Activated CD4-positive, CD25-positive, alpha-beta regulatory T cell (primary cell): ENCODE measurements at places on chromosomes 11 and 22.
A peak's percentile ranks its signal among the peaks of the same experiment; 100 is the strongest.

GRCh38 chr11:72840780-72841179, 26.6 kb downstream of the ATG16L2 start:
- DNase-seq = no peak

- no peak for DNase-seq
These were observed 66.1 kb upstream of the OR5AN1 start for GRCh38 chr11:59292611-59293010.

- DNase-seq = no peak
These were observed at the start of gene KCNQ1 for GRCh38 chr11:2444821-2445745. TSS of gene KCNQ1 (plus strand) at chr11:2445008. CDS start at chr11:2445099, 91 bp downstream.

DNA sequence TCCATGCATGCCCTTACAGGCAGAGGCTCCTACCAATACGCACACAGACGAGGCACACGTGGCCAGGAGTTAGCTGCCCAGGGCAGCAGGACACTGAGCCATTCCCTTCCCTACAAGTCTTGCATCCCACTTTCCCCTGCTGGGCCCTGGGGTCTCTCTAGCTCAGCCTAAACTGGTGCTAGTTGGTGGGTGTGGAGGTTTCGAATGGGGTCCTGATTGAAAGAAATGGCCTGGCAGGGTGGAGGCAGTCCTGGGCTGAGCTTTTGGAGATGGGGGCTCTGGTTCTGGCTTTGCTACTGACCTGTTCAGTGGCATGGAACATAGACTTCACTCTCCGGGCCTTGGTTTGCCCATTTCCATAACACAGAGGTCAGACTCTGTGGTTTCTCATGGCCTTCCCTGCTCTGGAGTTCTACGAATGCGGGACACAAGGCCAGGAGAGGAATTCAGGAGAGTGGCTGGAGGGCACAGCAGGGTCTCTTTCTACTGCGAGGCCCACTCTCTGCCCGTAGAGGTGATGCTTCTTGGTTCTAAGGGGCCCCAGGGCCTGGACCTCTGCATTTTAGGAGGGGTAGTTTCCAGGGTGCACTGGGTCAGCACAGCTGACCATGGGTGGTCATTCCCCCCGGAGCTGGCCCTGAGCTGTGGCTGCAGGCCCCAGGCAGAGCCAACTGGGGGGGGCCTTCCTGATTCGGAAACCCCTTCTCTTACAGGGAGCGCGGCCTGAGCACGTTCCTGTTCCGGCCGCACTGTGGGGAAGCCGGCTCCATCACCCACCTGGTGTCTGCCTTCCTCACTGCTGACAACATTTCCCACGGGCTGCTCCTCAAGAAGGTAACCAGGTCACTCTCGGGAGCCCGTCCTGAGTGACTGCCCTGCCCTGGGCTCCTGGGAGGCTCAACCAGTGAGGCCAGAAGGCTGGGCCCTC, 40.0 kb downstream of the RNF141 start:
- no peak for DNase-seq

- DNase-seq = no peak
These were observed 22.6 kb downstream of the GDPD4 start for GRCh38 chr11:77278595-77279506.

DNA sequence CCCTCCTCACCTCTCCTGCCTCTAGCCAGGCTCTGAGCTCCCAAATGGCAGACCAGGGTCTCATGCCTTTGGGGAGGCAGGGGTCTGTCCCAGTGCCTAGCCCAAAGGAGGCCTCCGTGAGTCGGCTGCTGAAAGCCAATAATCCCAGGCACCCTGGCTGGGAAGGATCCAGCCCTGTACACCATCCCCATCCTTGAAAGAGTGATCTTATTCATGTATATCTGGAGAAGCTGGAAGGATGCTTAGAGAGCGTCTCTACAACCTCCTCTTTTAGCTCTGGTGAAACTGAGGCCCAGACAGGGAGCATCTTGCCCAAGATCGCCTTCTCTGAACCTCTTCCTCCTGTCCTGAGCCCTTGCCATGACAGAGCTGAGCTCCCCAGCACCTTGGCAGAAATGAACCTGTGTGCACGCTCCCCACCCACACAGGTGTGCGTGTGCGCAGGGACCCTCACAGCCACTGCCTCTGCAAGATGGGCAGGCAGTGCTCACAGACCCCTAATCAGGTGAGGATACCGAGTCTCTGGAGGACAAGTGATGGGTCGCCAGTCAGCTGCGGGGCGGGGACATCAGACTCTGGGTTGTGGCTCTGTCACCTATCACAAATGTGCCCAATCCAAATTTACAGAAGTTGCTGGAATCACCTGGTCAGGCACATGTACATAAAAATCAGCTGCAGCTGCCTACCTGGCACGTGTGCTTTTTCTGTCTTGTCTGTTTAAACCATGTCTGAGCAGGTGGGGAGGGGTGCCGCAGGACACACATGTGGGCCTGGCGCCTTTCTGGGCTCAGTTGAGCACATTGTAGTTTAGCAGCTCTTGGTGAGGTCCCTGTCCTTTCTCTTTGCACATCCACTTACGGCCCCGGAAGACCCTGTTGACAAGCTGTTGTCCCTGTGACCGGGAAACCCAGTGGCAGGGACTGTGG, 49.3 kb upstream of the WNT7B start:
- DNase-seq = no peak

- DNase-seq = no peak
These were observed at the start of gene LMO2 for GRCh38 chr11:33891714-33892327. TSS of gene LMO2 (minus strand) at chr11:33892076. CDS start at chr11:33869716, 22,360 bp downstream.

GRCh38 chr11:15208378-15209222, 93.9 kb downstream of the INSC start:
- DNase-seq = peak; percentile 60

DNA sequence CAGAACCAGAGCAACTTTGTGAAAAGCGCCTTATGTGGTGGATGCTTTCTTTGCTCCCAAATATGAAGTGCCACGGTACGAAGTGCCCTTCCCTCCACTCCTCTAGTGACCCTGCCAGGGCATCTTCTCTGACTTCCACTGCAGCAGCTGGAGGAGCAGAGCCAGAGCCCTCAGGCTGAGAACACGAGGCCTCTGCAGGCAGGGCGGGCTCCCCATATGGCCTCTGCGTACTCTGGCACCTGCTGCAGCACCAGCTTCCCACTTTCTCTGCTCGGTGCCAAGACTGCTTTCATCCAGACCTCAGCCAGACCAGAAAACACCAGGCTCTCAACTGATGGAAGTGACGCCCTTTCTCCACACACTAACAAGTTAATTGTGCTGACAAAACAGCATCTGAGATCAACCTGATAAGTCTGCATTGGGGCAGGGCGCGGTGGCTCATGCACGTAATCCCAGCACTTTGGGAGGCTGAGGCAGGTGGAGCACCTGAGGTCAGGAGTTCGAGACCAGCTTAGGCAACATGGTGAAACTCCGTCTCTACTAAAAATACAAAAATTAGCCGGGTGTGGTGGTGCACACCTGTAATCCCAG, 12.8 kb downstream of the UFD1 start:
- DNase-seq = no peak

GRCh38 chr11:23336961-23337360, 476.7 kb upstream of the CCDC179 start:
- no peak for DNase-seq

DNA sequence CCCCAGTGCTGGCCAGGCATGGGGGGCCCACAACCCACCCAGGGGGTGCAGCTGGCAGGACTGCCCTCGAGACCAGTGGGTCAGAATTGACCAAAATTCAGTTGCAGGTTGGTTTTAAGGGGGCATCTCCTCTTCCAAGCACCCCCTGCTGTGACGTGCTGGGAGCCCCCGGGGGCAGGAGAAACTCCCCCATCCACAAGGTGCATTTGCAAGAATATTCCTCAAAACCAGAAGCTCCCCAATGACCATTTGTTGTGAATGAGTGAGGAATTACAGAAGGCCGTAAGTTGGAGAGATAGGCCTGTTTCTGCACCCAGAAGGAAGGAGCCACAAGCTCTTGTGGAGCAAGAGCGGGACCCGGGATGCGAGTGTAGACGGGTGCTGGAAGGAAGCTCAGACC, 414.5 kb downstream of the BRD1 start:
- DNase-seq = no peak

DNA sequence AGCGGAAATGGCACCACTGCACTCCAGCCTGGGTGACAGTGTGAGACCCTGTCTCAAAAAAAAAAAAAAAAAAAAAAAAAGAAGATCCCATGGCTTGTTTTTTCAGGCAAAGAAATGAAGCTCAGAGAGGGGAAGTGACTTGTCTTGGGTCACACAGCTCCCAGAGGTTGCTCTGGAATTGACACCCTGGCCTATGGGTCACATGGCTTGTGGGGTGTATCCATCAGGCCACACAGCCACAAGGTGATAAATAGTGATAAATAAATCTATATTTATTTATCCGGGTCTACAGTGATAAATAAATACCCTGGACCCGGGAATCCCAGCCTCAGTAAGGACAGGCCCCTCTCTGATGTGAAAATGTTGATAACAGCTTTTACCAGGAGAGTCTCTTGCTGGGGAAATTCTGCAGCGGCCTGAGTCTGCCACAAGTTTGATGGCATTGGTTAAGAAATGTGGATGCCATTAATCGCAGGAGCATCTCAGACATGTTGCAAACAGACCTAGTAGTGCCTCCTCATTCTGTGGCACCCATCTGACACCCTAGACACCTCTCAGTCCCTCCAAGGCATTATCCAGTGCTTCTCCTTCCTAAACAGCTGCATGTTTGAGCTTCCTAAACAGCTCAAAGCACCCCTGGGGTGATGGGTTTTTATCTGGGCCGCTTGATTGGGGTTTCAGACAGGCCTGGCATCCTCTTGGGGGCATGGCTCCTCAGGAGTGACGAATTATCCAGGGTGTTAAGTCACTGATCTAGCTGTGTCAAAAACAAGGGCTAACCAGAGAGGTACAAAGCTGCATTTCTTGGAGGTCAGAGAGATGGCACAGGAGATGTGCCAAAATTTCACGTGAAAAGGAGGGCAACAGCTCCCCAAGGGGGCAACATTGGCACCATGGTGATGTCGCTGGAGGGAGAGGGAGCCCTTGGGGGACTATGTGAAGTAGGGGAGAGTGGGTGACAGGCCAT, 1.9 kb upstream of the EMID1 start:
- DNase-seq = no peak

DNA sequence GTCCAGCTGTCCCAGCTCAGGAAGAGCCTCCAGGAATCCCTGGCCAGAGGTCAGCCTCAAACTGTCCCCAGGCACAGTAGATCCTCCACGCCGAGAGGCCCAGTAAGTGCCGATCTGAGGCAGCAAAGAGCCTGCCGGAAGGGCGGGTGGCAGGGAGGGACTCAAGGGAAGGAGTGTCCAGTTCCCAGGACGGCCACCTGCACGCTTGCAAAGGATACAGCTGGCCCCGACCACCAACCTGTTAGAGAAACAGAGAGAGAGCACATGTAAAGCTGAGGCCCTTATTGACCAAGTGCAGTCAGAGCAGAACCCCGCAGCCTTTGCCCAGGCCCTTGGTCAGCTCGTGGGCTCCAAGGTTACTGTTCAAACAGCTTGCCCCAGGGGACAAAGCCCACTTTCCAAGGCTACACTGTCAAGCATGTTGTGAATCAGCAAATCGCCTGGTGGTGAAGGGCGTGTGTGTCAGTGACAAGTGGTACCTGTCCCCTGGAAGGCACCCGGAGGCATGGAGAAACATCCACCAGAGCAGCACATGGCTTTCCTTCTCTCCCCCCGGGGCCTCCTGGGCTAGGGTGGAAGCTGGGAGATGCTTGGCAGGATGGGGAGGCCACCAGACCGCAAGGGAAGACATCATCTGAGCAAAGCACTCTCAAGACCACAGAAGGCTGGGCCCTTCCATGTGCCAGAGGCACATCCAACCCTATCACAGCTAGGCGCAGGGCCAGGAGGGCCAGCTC, 42.6 kb upstream of the COMT start:
- no peak for DNase-seq

GRCh38 chr11:126993599-126993998, 7.0 kb downstream of the KIRREL3 start:
- DNase-seq = no peak

DNA sequence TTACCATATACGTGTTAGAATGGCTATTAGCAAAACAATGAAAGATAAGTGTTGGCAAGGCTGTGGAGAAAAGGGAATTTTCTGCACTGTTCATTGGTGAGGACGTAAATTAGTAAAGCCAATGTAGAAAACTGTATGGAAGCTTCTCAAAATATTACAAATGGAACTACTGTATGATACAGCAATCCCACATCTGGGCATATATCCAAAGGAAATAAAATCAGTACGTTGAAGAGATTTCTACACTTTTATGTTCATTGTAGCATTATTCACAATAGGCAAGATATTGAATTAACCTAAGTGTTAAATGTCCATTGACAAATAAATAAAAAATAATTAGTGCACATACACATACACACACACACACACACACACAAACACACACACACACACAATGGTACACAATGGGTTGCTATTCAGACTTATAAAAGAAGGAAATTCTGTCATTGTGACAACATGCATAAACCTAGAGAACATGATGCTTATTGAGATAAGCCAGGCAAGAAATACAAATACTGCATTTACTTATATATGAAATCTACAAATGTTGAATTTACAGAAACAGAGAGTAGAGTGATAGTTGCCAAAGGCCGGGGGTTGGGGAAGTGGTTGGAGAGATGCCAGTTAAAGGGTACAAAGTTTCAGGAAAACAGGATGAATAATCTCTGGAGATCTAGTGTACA, 565.8 kb upstream of the LRRC4C start:
- DNase-seq = no peak

DNA sequence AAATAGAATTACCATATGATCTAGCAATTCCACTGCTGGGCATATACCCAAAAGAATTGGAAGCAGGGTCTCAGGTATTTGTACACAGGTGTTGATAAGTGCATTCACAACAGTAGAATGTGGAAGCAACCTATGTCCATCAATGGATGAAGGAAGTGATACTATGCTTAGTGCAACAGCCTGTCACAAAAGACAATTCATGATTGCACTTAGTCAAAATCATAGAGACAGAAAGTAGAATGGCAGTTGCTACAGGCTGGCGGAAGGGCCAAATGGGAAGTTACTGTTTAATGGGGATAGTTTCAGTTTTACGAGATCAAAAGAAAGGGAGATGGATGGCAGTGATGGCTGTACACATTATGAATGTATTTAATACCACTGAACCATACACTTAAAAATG, 42.0 kb downstream of the SGSM3 start:
- DNase-seq = no peak

DNA sequence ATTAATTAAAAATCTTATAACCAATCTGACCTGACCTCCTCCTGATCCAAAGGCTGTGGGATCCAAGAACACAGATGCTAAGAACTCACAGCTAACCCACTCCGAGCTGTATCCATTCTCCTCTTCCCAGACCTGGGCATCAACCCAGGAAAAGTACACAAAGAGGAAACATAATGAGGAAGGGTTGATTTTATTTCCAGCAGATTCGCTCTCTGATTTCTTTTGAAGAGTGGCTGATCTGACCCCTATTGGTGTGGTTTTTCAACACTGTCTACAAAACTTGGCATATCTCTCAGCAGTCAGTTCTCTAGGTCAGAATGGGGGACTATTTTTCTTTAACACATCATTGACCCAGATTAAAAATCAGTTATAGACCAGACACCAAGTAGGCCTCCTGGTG, 201.9 kb upstream of the UBASH3B start:
- no peak for DNase-seq

DNA sequence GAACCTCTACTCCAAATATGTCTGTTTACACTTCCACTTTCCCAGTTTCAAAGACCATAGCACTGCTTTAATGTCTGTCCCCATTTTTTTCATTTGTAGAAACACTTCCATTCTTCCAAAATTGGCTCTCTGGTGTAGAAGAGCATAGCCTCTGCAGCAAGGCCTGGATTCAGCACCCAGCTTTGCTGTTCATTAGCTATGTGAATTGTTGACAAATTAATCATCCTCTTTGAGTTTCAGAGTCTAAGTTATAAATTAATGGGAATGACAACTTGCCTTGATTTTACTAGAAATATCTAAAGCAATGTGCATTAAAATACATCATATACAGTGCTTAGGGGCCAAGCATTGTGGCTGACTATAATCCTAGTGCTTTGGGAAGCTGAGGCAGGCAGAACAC, 22.4 kb downstream of the GRIA4 start:
- DNase-seq = no peak
